ENCODE measurements at places on chromosomes 5 and 9. TPM values are rescaled to one million over a fixed set of nuclear protein-coding genes. Genes with fewer than 3 reads are reported as not detected.

CCDC152 gene
- 1.8 TPM for polyA plus RNA-seq

NIPAL4 gene
- 0.06 TPM for polyA plus RNA-seq

SH3RF2 gene
- polyA plus RNA-seq: 1.0 TPM

RAI14 gene
- polyA plus RNA-seq: 54.7 TPM

MCTP1 gene
- polyA plus RNA-seq: 0.56 TPM

PCDHGB6 gene
- 4.3 TPM for polyA plus RNA-seq

OSMR gene
- polyA plus RNA-seq: 1.5 TPM

IL13 gene
- not detected for polyA plus RNA-seq

FOXD4L6 gene
- not detected for polyA plus RNA-seq

LECT2 gene
- polyA plus RNA-seq: not detected

STPG3 gene
- not detected for polyA plus RNA-seq

WNT8A gene
- not detected for polyA plus RNA-seq

CHSY3 gene
- 0.24 TPM for polyA plus RNA-seq

DPP7 gene
- polyA plus RNA-seq: 26.8 TPM

PCDHB4 gene
- 1.3 TPM for polyA plus RNA-seq

CARTPT gene
- polyA plus RNA-seq: not detected

CA9 gene
- polyA plus RNA-seq: 1.8 TPM

DDX46 gene
- 17.2 TPM for polyA plus RNA-seq

HCN1 gene
- 1.1 TPM for polyA plus RNA-seq

EIF4E1B gene
- polyA plus RNA-seq: 1.9 TPM

SOHLH1 gene
- 0.05 TPM for polyA plus RNA-seq

C9orf50 gene
- not detected for polyA plus RNA-seq

B4GALT7 gene
- 31.9 TPM for polyA plus RNA-seq

FCHSD1 gene
- polyA plus RNA-seq: 36.8 TPM

ERMP1 gene
- polyA plus RNA-seq: 8.3 TPM

SMIM32 gene
- polyA plus RNA-seq: 0.14 TPM

PDE6A gene
- not detected for polyA plus RNA-seq

SVEP1 gene
- polyA plus RNA-seq: 0.19 TPM

GABRP gene
- polyA plus RNA-seq: 4.0 TPM

MARCOL gene
- not detected for polyA plus RNA-seq

FCN2 gene
- polyA plus RNA-seq: not detected

NR2F1-AS1 gene
- 5.6 TPM for polyA plus RNA-seq

SLCO6A1 gene
- polyA plus RNA-seq: not detected

Data from H1 (cell line).